Osteoblast (primary cell): ENCODE measurements at places on chromosomes 1 and 21. TPM values are rescaled to one million over a fixed set of nuclear protein-coding genes. Genes with fewer than 3 reads are reported as not detected.

- no peak for DNase-seq
Measured at GRCh38 chr1:147078606-147079399, 93.5 kb downstream of the PRKAB2 start.

The CD34 gene
- under 0.01 and 0.36 TPM in 2 replicates for total RNA-seq

DNA sequence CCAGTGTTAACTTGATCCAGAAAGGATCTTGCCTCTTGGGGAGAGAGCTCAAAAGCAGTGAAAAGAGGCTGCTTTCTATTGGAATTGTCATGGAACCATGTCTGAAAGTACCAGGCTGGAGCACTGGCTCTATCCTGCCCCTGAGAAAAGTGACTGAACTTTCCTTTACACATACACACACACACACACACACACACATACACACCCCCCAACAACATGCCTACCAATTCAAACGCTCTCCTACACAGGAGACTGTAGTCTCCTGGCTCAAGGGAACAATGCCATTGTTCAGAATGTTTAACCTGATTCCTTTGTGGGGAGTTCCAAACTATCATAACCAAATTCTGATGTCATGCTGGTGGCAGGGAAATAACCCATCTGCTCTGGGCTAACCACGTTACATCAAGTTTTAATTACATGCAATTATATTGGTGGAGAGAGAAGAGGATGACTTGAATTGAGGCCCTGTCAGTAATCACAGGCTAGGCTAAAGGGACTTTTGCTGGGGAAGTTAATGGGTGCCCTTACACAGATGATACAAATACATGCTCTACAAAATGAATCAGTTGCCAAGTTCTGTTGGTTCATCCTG, 52.3 kb upstream of the DUSP10 start:
- no peak for DNase-seq

DNA sequence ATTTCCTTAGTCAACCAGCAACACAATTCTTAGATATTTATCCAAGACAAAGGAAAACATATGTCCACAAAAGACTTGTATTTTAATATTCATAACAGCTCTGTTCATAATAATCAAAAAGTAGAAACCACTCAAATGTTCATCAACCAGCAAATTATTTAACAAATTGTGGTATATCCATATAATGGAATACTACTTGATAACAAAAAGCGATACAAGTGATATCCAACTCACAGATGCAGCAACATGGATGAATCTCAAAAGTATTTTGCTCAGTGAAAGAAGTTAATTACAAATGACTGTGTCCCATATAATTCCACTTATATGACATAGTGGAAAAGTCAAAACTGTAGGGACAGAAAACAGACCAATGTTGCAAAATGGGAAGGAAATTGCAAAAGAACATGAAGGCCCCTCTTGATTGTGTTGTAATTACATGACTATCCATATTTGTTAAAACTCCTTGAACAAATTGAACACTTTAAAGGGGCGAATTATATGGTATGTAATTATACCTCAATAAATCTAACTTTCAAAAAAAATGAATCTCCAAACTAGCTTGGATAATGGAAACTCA, 116.9 kb downstream of the EDEM3 start:
- DNase-seq, result no peak

GRCh38 chr1:214270097-214270650, 10.8 kb upstream of the SMYD2 start:
- no peak for DNase-seq

The CD101 gene
- total RNA-seq, result under 0.01 TPM in 2 replicates

DNA sequence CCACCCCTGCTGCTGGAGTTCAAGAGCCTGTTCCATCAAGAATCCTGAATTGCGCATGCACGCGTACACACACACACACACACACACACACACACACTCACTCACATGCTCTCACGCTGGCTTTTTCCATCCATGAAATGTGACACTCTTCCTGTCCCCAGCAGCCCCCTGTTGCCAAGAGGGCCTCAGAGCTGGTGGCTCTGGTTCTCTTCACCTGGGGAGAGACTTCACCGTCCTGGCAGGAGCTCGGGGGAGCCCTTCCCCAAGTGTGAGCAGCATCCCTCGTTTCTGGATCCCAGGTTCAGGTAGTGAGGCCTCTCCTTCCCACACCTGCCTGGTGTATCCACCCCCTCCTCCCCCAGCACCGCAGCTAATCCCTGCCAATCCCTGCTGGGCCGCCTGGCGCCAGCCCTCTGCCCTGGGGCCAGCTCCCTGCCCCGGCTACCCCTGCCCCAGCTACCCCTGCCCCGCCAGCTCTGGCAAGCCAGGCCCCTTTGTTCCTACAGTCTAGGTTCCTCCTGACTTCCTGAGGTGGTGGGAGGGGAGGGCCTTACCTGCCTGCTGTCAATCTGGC, 9.9 kb downstream of the PLOD1 start:
- DNase-seq, result peak; percentile 69

GRCh38 chr1:22626237-22627157, 9.9 kb upstream of the C1QA start:
- peak; percentile 39 for DNase-seq

The PAQR7 gene
- total RNA-seq, result 9.8 and 11.2 TPM in 2 replicates
